ENCODE measurements at places on chromosomes 3 and 15. TPM values are rescaled to one million over a fixed set of nuclear protein-coding genes. Genes with fewer than 3 reads are reported as not detected.

FANCD2OS gene
- not detected for total RNA-seq

CCR8 gene
- not detected for total RNA-seq

DNA sequence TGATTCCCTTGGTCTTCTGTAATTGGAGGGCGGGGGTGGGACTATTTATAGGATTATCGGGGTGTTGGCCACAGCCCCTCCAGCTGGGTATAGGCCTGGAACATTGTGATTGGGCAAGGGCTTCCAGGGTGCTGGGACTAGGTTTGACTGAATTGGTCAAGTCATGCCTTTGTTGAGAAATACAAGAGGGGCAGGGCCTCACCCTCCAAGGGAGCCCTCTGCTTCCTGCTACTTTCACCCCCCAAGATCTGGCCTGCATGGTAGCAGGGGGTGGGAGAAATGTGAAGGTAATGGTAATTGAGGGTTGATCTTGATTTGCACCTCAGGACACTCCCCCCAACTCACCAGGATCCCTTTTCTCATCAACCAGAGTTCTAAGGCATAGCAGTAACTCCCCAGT lies 25.2 kb downstream of the TRIM71 start:
- no peaks in the 10 kb centered on the region for H3K27me3 ChIP-seq
- peaks cover 8% of the 10 kb centered on the region for H3K4me1 ChIP-seq
- DNase-seq, result no peak
- H3K4me3 ChIP-seq, result no peak overlapping the region
- H3K36me3 ChIP-seq, result no peaks in the 10 kb centered on the region
- H3K27ac ChIP-seq, result no peak overlapping the region

DNA sequence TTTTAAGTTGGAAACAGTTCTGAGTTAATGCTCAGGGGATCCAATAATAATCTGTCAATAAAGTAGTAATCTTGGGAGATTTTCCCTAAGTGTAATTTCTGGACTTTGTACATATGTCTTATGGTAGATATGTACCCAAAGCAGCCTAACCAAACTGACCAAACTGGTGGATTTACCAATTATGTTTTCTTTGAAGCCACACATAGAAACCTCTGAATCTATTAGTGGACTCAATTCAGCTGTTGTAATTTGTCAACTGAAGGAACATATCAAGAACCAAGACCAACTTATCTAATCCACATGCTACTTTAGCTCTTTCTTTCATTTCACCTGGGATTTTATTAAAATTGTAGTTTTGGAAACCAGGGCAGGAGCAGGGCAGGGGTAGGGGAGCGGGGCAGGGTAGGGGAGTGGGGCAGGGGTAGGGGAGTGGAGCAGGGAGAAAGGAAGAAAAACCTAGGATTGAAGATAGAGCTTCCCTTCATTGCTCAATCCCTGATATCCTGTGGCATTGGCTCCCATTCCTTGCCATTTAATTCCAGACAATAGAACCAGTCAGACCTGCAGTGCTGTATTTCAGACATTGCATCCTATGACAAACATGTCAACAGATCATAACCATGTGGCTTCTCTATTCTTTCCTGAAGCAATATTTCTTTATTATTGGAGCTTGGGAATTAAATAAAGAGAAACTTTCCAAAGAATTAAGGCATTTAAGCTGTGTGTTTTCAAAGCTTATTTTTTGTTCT lies 101.8 kb downstream of the NFKBIZ start:
- H3K27me3 ChIP-seq, result no peaks in the 10 kb centered on the region
- H3K4me1 ChIP-seq, result peaks cover 4% of the 10 kb centered on the region
- H3K4me3 ChIP-seq, result no peak overlapping the region

DNA sequence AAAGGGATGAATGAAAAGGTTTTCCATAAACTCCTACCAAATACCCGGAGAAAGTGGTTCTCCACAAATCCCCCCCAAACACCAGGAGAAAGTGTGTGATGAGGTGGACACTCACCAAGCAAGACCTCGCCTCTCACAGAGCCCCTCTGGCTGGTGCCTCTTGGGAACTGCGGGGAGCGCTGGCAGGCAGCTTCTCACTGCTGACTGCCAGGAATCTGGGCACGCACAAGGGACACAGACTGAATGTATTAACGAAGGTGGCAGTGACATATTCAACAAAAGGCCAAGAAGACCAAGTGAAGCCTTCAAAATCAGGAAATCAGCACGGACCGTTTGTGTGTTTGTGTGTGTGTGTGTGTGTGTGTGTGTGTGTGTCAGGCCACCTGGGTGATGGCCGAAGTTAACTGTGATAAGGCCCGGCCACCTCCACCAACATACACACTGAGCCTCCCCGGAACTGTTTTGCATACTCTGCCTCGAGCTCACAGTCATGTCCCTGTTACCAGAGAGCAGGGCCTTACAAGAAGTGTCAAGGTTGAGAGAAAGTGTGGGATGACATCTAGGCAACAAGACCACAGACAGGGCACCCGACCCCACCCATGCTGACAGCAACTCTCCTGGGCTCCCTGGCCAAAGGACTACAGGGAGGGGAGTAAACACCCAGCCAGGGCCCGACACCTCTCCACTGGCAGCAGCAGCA lies 18.0 kb downstream of the ATP10A start:
- no peak for DNase-seq
- H3K27me3 ChIP-seq, result no peaks in the 10 kb centered on the region
- no peak overlapping the region for H3K4me3 ChIP-seq
- peaks cover 11% of the 10 kb centered on the region for H3K4me1 ChIP-seq
- H3K27ac ChIP-seq, result no peak overlapping the region

GRCh38 chr3:148131990-148132638 lies 565.6 kb upstream of the AGTR1 start:
- H3K36me3 ChIP-seq, result no peaks in the 10 kb centered on the region
- no peak overlapping the region for H3K27ac ChIP-seq
- DNase-seq, result no peak
- H3K27me3 ChIP-seq, result no peaks in the 10 kb centered on the region

DNA sequence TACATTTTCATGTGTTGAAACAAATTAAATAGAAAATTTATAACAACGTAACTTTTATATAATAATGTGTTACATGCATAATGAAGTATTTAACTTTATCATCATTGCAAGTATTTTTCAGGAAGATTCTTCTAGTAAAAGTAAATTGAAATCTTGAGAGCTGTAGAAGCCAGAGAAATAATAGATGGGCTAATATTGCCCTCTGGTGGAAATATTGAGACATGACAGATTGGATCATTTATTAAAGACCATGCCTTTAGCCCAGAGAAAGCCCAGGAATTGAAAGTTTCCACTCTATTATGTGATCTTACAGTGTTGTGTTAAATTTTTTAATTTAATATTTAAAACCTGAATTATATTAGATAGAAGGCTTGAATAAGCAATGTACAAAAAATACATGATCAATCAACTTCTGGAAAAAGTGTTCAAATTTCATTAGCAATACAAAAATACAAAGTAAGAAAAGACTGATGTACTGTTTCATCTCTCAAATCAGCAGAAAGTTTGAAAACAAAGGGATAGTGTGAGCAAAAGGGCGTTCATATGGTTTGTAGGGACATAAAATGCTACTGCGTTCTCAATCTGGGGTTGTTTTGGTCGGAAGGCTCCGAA lies 52.7 kb upstream of the SPTSSB start:
- H3K36me3 ChIP-seq, result no peaks in the 10 kb centered on the region
- H3K27ac ChIP-seq, result no peak overlapping the region
- peak; percentile 75 for DNase-seq
- H3K4me3 ChIP-seq, result no peak overlapping the region

GRCh38 chr15:72671525-72671924 lies 14.5 kb downstream of the HIGD2B start:
- no peak overlapping the region for H3K27ac ChIP-seq
- DNase-seq, result no peak

DNA sequence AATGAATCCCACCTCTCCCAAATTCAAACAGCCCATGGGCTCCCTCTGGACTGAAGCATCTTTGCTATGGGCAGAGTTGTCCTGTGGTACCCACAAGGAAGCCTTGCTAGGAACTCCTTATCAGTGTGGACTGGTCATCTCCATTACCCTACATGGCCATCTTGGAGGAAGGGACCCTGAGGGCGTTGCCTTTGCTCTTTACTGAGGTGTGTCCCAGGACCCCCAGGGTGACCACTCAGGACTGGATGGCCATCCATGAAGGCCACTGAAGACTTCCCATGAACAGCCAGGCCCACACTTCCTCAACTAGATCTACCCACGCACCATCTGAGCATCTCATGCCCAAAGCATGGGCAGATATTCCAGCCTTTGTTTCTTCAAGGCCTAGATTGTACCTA lies 20.0 kb downstream of the RTP3 start:
- no peak for DNase-seq
- H3K4me3 ChIP-seq, result no peak overlapping the region
- no peaks in the 10 kb centered on the region for H3K27me3 ChIP-seq
- no peaks in the 10 kb centered on the region for H3K36me3 ChIP-seq
